ENCODE measurements at places on chromosomes 4 and X.

DNA sequence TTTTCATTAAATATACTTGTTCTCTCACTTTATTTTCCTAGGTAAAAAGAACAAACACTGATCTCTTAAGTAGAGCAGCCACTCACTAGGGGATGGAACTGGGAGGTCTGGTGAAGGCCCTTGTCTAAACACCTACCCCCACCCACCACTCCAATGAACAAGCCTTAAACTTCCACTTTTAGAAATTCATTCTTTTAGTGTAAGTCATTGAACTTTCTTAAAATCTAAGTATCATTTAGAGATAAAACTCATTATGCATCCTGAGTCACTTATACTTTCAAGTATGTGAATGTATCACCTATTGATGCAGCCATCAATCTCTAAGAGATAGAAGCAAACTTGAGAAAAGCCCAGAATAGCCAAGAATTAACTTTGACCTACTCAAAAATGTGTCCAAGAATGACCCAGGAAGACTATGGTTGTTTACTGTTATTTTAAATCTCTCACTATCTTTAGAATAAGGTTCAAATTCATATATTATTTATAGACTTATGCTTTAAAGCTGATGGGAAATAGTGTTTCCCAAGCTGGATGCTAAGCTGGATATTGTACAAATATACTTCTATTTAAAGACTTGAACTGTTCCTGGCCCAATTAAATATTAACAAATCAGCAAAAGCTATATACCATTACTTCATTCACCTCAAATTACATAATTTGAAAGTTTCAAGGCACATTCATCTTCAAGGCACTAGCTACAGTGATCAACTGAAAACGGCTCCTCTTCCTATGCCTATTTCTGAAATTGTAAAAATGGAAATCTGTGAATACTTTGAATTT, 49.5 kb downstream of the CAMK2D start:
- no peak for DNase-seq

- no peak for DNase-seq
Observed at GRCh38 chr4:12071316-12071715, 642.6 kb upstream of the HS3ST1 start.

- peak; percentile 2 for DNase-seq
Observed at GRCh38 chr4:44016570-44017421, 431.8 kb downstream of the KCTD8 start.

GRCh38 chrX:13051529-13052172, 7.2 kb upstream of the FAM9C start:
- no peak for DNase-seq

DNA sequence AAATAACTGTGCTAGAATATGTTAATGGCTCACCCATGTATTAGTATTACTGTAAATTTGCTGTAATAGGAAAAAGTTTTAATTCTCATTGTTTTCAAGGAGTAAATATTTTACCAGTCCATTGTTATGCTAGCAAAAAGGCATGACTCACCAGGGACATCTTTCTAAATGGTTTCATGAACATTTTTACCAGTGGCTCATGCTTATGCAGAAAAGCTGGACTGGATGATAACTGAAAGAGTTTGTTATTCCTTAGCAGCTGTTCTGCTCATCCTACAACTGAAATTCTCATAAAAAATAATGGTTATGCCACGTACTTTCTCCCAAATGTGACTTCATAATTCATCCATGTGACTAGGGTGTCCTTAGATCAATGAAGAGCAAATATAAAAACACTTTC, 111.9 kb upstream of the PCDH18 start:
- DNase-seq: no peak

DNA sequence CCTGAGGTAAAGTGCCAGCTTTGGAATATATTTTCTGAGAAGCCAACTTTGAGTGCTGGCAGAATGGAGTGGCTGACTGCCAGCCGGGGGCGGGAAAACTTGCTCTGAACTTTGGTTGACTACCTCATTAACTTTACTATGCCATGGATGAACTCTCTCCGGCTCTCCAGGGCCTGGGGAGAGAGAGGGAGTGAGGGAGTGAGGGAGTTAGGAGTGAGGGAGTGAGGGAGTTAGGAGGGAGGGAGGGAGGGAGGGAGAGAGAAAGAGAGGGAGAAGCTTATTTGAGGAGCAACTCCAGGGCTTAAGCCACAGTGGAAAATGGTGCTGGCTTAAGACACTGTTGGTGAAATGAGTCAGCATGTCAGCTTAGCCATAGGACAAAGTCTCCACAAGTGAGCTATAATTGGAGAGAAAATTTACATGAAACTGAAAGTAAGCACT, 280.9 kb upstream of the RPS6KA3 start:
- DNase-seq: peak; percentile 34

GRCh38 chr4:17182888-17183287, 284.4 kb upstream of the LDB2 start:
- DNase-seq: no peak

- peak; percentile 47 for DNase-seq
Observed at GRCh38 chrX:102659790-102660757, 8.8 kb downstream of the GPRASP1 start.

DNA sequence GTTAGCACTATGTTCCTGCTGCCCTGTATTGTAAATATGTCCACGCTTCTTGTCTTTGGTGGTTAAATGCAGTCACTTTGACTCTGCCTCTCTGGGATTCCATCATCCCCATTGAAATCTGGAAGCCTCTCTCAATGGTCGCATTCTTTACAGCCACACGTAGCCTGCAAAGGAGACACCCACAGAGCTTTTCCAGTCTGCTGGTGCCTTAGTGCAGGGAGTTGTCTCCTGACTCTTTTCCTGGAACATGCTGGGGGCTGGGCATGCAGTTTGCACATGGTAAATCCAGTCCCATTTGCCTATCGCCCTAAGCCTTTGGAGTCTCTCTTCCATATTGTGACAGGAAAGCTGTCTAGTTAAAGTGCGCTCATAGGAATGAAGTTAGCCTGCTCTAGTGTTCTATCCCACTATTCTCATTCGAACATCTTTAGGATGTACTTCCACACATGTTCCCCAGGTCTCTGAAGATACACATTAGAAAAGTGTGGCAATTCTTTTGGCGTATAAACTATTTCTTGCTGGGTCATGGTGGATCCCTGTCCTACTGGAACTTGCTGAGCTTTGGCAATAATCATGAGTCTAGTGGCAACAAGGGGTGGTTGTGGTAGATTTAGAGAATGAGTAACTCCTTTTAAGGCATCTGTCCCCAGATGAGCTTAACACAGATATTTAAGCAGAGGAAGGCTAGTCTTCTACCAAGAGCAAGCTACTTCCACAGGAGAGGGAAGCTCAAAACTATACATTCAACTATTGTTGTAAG, 33.7 kb downstream of the COQ2 start:
- no peak for DNase-seq

DNA sequence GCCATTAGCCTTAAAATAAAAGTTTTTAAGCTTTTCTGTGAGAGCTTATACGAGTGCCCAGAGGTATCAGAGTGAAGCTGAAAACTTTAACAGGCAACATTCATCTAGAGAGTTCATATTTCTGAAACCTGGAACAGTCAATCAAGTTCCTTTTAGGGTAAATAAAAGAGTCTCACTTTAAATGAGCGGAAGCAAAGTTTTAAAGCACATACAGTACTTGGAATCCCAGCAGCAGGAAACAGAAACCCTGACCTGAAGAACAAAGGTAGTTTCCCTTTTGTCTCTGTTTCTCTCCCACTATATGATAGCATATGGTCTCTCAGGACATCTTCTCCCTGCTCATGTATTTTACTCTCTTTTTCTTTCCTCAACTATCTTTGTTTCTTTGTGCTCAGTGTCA, 153.0 kb downstream of the ASB9 start:
- no peak for DNase-seq

DNA sequence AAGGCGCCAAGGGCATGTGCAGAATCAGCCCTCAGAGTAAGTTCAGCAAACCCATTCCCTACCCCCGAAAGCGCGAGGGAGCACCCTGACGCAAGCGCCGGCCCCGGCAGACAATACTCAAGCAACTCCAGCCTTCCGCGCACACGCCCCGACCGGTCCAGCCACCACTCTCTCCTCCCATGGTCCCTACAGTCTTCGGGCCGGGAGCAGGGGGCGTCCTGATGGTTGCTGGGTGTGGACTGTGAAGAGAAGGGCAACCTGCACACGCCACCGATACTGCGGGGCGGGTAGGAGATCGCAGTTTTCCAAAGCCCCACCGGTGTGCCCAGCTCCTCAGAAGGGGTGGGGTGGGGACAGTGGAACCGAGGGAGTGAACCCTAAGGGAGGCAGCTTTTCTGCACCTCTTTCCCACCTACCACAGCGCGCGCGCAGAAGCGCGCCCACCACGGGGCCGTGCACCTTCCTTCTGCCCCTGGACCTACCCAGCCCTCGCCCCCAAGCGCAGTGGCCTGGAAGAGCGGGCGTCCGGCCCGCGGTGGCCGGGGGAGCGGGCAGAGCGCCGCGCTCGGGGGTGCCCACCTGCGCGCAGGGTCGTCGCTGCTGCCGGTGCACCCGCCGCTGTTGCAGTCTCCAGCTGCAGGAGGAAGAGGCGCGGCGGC, 650.2 kb upstream of the DIPK2B start:
- DNase-seq: no peak

All from HTR-8/SVneo (cell line).